ENCODE measurements at places on chromosomes 16 and 17. TPM values are rescaled to one million over a fixed set of nuclear protein-coding genes. Genes with fewer than 3 reads are reported as not detected.

The HOXB1 gene
- total RNA-seq, result not detected

The PRAC1 gene
- total RNA-seq, result not detected

The CRHR1 gene
- total RNA-seq, result not detected

The ATP2A1 gene
- 0.08 TPM for total RNA-seq

The P2RX1 gene
- 1.3 TPM for total RNA-seq

The FSCN2 gene
- 1.1 TPM for total RNA-seq

The JUP gene
- 59.7 TPM for total RNA-seq

The TP53TG3B gene
- 0.08 TPM for total RNA-seq

The ANKRD40CL gene
- not detected for total RNA-seq

The CTF1 gene
- 0.23 TPM for total RNA-seq

The PPP1R27 gene
- total RNA-seq, result 0.15 TPM

The SCNN1G gene
- total RNA-seq, result not detected

The SLC38A8 gene
- total RNA-seq, result not detected

The EPX gene
- total RNA-seq, result not detected

The RPTOR gene
- 17.3 TPM for total RNA-seq

The CACNG3 gene
- total RNA-seq, result not detected

The ATF7IP2 gene
- 1.5 TPM for total RNA-seq

The SPECC1 gene
- 33.6 TPM for total RNA-seq

The GOSR1 gene
- total RNA-seq, result 28.0 TPM

The UNC45B gene
- not detected for total RNA-seq

The KRT32 gene
- not detected for total RNA-seq

The PDE6G gene
- 0.35 TPM for total RNA-seq

The RNU2-1 gene
- not detected for total RNA-seq

The KRTAP17-1 gene
- total RNA-seq, result not detected

The TEKT1 gene
- total RNA-seq, result not detected

The CES5A gene
- not detected for total RNA-seq

The ARHGAP27 gene
- 2.3 TPM for total RNA-seq

The CCL17 gene
- total RNA-seq, result not detected

The IL17C gene
- not detected for total RNA-seq

The TCAP gene
- total RNA-seq, result 0.23 TPM

The NPIPA3 gene
- total RNA-seq, result 1.2 TPM

The SLFN14 gene
- not detected for total RNA-seq

The GAST gene
- not detected for total RNA-seq

The GGA2 gene
- total RNA-seq, result 18.8 TPM

The MYH2 gene
- total RNA-seq, result not detected

The SULT1A2 gene
- total RNA-seq, result not detected

The ST3GAL2 gene
- 9.8 TPM for total RNA-seq

The ACSM2A gene
- not detected for total RNA-seq

The CCL3 gene
- total RNA-seq, result not detected

The TUBB3 gene
- total RNA-seq, result 447 TPM

The NLRC3 gene
- under 0.01 TPM for total RNA-seq

The SERPINF2 gene
- total RNA-seq, result not detected

The ABHD15 gene
- 6.0 TPM for total RNA-seq

The KIAA0753 gene
- total RNA-seq, result 12.3 TPM

The FBXL16 gene
- total RNA-seq, result 0.08 TPM

The WFDC1 gene
- total RNA-seq, result 0.47 TPM

The LRRC45 gene
- 11.9 TPM for total RNA-seq

The SLC39A11 gene
- total RNA-seq, result 16.6 TPM

The DYNLRB2 gene
- total RNA-seq, result not detected

The HEXD gene
- total RNA-seq, result 7.1 TPM

The CACNA1H gene
- 2.2 TPM for total RNA-seq

The PHOSPHO1 gene
- total RNA-seq, result not detected

The MT1E gene
- total RNA-seq, result 148 TPM

The TLK2 gene
- total RNA-seq, result 44.0 TPM

The SHCBP1 gene
- total RNA-seq, result 8.3 TPM
